ENCODE measurements at places on chromosomes 4 and X.

DNA sequence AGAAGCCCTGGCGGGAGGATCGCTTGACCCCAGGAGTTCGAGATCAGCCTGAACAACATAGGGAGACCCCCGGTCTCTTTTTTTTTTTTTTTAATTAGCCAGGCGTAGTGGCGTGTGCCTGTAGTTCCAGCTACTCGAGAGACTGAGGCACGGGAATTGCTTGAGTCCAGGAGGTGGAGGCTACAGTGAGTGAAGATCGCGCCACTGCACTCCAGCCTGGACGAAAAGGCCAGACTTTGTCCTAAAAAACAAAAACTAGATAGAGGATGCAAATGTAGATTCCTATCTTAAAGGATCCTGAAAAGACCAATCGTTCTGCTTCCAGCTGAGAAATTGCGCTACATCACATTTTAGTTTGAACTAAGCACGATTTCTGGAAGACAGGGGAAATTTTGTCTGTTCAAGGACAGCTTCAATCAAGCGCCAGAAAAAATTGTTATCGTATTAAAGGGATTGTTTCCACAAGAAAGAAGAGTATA, 627 bp upstream of the HSD17B11 start:
- DNase-seq, result no peak

DNA sequence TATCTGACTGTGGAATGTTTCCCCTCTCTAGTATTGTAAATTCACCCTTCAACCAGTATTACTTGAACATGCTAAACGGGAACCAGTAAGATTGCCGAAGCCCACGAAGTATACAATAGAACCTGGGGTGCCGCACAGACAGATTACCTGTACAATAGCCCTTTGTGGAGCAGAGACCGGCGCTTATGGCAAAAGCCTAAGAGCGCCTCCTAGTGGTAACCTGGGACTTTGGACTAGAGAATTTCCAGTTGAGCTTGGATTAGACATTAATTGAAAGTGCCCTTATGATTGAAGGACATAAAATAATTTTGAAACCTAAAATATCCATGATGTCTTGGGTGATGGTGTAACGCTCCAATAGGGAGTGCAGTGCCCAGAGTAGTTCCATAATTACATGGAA, 14.1 kb downstream of the ZNF157 start:
- peak; percentile 85 for DNase-seq

- no peak for DNase-seq
Measured at GRCh38 chr4:61950625-61951024, 750.5 kb downstream of the ADGRL3 start.

DNA sequence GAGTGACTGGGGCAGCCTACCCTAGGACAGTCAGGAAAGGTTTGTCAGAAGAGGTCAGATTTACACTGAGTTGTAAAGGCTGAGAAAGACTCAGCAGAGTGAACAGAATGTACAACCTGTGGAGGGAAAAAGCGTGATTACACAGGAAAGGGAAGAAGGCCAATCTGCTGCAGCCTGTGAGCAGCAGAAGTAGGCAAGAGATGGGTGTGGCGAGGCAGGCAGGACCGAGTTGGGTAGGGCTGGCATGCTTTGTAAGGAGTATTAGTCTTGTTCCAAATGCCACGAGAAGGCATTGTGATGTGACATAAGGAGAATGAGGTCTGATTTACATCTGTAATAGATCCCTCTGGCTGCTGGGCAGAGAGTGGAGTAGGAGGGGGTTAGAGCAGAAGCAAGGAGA, 12.6 kb downstream of the SGMS2 start:
- DNase-seq, result no peak

DNA sequence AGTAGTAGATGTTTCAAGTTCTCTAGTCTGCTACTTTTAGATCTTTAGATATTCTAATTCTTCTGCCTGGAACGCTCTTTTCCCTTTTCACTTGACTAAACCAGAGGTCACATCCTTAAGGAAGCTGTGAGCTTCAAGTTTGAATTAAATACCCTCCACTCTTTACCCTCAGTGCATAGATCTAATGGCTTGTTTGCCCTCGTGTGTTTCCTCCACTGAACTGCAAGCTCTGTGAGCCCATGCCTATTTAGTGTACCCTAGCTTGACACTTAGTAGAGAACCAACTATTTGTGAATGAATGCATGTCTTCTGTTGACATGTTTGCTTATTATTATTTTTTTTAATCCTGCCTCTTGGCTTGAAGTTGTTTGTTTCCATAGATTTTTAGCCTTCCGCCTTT, 138.3 kb downstream of the PDE5A start:
- DNase-seq, result no peak

DNA sequence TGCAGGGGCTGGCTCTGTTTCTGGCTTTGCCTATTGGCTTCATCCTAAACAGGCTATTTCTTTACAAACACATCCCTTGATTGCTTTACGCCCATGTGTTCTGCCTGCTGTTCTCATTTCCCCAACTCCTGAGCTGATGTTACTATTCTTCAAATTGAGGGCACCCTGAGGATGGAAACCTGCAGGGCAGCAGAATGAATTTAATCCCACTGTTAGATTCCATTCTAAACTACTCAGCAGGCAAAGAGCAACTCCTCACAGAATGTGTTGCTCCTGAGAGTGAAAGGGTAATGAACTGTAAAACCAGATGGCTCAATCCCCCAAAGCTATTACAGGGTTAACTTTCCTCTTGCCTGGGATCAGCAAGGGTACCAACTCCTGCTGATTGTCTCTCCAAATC, 75.7 kb downstream of the ANKRD50 start:
- no peak for DNase-seq

DNA sequence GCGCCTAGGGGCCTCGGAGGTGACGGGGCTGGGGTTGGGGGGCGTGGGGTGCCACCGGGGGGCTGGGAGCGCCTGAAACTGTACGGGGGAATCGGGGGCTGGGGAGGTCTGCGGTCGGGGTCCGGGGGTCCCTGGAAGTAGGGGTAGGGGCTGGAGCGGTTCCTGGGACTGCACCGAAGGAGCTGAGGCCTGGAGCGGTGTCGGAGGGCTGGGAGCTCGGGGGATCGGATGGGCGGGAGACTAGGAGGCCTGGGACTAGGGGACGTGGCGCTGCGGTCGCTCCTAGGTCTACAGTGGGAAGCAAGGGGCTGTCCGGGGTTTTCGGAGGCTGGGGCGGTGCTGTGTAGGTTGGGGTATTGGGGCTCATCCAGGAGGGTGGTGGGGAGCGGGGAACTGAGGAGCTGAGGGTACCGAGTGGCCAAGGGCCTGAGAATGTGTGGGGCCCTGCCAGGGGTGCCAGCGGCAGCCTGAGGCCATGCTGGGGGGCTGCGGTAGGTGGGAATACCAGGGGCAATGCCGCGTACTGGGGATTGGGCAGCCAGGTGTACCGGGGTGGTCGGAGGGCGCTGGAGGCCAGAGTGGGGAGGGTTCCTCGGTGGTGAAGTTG, 562 bp downstream of the AKAP17A start:
- no peak for DNase-seq

- no peak for DNase-seq
Measured at GRCh38 chr4:42678512-42678911, 21.6 kb upstream of the ATP8A1 start.

DNA sequence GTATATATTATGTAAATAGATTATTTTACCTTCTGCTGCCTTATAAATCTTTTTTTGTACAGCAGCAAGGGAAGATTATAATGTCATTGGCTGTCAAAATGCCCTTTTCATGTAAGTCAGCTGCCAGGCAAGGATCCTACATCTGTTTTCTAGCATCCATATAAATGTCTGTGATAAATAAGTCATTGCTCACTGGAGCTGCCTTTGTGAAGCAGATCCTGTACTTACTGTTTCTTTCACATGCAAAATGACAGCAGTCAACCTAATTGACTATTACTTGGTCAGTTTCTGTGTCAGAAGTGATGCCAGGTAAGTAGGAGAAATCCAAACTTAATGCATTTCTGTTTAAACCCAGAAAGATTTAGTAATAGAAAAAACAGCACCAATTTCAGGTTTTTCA, 620.7 kb downstream of the RPA4 start:
- no peak for DNase-seq
